HCEC 1CT (cell line): ENCODE measurements at places on chromosomes 5 and 9.

- DNase-seq: no peak
Measured at GRCh38 chr5:14123974-14124482, 19.1 kb upstream of the TRIO start.

DNA sequence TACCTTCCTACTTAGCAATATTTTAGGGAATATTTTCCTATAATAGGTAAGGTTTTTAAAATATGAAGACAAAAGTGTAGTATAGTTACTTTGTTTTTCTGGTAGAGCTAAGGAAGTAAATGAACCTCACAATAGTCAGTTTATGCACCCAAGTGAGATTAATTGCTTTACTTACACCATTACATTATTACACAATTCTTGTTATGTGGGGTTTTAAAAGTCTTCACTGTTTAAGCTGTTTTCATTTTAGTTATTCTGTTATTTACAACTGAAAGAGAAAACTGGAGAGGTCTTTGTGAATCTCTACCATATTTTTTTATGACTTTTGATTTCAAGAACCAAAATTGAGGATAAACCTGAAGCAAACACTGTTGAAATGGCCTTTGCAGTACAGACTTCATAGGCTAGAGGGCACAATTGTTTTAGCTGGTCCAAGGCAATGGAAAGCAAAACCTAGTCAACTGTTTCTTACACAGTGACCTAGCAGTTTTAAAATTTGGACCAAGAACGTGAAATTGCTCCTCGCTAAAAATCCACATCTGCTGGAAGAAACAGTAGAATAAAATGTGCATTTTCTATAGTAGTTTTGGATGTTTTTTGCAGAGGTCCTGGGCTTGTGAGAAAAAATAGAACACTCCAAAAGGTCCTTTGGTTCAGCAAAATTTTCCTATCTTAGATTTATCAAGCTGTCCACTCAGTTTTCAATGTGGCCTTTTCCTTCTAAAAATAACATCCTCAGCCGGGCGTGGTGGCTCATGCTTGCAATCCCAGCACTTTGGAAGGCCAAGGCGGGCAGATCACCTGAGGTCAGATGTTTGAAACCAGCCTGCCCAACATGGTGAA lies 66.4 kb upstream of the FER start:
- DNase-seq: peak; percentile 77

DNA sequence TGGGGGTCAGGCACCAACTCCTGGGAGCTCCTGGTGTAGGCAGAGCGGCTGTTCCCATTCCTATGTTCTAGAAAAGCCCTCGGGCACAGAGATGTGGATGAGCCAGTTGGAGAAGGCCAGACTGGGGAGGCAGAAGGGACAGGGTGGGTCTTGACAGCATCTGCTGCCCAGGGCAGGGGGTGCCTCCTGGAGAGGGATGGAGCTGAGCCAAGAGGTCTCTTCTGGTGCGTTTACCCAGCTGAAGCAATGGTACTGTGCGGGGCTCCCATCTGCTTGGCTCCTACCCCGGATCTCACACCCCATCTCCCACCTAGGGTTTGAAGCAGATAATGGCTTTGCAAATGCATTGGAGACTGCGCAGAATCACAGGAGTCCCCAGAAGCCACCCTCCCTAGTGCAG lies 41.3 kb downstream of the SHB start:
- no peak for DNase-seq

GRCh38 chr9:113570749-113571711 lies 107.5 kb downstream of the RGS3 start:
- DNase-seq: peak; percentile 34

GRCh38 chr9:19409401-19410194 lies 789 bp downstream of the ACER2 start:
- DNase-seq: no peak

DNA sequence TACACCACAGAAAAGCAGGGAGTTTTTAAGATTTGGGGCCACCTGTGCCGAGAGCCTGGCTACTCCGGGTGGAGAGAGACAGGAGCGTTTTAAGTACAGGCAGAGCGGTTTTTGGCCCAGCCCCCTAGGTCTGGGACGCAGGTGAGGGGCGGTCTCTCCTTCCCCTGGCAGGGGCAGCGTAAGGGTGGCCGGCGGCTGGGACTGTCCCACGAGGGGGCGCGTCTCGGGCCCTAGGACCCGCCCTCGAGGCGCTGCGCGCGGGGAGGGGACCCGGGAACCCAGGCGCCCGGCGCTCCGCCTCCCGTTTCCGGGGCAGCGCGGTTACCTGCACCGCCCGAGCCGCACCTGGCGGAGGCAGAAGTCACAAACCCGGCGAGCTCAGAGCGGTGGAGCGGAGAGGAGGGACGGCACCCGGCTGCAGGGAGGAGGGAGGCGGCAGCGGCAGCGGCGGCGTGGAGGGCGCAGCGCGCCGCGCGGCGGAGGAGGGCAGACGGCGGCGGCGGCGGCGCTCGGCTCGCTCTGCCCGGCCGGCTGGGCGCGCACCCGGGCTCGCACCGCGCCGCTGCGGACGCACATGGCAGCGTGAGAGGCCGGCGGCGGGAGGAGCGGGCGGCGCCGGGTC lies at the start of gene WWC1:
TSS of gene WWC1 (plus strand) at position 304 of the 622 bp plus-strand sequence. CDS start 508 bp downstream, outside the sequence.
- DNase-seq: no peak

DNA sequence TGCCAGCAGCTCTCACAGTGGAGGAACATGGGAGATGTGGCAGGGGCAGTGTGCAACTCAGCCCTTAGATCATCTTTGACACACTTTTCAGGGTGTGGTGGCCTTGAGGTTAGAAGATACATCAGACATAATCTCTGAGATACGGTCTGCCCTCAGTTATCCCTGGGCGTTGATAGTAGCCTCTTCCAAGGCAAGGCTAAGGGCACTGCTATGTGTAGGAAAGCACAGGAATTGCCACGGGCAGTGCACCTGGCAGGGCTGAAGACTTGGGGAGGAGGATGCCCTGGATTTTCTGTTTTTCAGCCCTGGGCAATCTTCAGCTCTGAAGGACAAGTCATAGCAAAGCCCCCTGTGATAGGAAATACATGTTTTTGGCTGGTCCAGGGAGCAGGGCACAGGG lies 206.7 kb downstream of the GOLPH3 start:
- DNase-seq: no peak

- no peak for DNase-seq
Measured at GRCh38 chr5:11415751-11416150, 488.5 kb downstream of the CTNND2 start.

DNA sequence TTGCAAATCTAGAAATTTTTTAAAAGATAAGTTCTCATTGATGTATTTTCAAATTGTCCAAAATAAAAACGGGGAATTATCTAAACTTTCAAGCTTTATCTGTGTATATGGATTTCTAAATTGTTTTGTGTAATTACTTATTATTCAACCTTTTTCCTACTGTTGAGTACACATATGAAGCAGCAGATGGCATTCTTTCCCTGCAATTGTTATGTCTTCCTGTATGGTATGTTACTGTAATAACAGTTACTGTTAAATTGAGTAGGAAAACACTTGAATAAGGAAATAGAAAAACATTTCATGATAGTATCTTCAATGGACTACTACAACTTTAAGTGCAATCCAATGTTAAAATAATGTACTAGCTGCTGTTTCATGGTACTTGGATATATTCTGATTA lies 124.8 kb downstream of the RANBP17 start:
- DNase-seq: no peak

- DNase-seq: no peak
Measured at GRCh38 chr9:20476912-20477521, 145.3 kb downstream of the MLLT3 start.

- DNase-seq: no peak
Measured at GRCh38 chr5:59149271-59149670, 566.4 kb downstream of the RAB3C start.

DNA sequence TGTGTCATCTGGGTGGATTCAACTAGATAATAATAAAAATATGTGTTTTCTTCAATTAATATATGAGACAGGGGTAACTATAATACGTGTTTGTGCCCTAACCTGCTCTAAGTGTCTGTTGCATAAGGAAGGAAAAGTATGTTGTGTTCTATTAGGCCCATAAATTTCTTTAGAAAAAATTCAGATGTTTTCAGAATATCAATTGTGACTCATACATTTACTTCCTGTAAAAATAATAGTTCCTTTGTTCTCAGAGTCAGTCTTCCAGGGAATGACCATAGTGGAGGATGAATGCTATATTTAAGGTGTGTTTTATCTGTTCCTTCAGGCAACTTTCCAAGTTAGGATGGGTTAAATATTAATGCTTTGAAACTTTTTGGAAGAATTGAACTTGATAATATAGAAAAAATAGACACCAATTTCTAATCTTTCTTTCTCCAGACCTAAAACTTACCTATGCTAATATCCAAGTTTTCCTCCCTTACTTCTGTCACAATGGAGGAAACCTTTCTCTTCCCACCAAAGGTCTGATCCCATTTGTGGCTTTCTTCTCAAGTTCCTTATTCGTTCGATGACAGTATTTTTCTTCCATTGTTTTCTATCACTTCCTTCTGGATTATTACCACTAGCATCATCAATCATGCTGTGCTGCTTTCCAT lies 49.9 kb downstream of the ISL1 start:
- no peak for DNase-seq

DNA sequence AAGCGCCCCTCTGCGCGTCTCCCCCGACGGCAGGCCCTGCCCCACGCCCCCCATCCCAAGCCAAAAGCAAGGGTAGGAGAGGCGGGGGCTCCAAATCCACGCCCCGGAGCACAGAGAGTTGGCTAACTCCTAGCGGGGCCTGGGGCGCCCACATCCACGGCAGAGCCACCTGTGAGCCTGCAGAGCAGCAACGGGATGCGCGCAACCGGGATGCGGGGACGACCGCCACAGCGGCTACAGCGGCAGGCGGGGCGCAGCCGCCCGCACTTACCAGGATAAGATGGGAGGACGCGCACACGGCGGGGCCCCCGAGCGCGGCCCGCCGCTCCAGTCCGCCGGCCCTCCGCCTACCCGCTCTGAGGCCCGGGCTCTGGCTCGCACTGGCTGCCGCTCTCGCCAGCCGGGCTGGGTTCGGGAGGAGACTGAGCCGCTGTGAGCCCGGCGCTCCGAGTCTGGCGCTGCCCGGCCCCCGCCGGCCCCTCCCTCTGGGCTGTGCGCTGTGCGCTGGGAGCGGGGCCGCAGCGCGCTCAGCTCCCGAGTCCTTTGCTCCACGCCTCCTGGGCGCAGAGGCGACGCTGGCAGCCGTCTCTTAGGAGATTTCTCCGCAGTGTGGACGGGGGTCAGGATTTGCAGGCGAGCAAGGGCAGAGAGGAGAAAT lies at the start of gene SLC24A2:
TSS of gene SLC24A2 (minus strand) at position 424 of the 658 bp plus-strand sequence.
- DNase-seq: no peak

- no peak for DNase-seq
Measured at GRCh38 chr5:589588-589987, 22.6 kb upstream of the CEP72 start.

- DNase-seq: no peak
Measured at GRCh38 chr5:135486131-135487036, 34.2 kb upstream of the TIFAB start.

- DNase-seq: peak; percentile 32
Measured at GRCh38 chr9:2787065-2787464, 56.8 kb downstream of the PUM3 start.

DNA sequence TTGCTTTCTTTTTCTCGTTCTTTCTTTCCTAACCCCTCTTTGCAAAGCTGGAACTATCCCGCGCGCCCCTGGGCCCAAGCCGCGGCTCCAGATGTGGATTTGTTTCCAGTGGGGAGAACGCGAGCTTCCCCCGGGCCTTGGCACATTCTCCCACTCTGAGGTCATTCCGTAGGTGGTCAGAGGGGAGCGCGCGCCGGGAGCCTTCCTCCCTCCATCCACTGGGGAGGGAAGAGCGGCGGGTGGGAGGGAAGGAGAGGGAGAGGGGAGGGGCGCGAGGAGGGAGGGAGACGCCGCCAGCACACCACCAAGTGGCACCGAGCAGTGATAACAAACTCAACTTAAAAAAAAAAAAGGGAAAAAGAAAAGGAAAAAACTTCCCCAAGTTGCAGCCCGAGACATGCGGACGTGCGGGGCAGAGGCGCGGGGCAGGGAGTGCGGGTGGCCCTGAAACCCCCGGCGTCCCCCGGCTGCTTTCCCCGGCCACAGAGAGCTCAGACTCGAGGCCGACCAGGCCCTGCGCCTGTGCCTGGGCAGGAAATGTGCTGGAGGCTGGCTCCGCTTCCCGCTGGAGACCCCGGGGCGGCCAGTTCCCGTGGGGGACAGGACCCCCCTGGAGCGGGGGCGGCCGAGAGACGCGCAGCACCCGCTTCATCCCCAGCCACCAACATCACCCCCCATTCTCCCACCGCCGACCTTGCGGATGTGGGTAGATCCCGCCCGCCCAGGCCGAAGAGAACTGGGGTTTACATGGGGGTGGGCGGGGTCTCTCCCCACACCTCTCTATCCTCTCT lies 3.1 kb downstream of the IER5L start:
- DNase-seq: peak; percentile 89

GRCh38 chr9:134325096-134325812 lies 1.0 kb upstream of the RXRA start:
- DNase-seq: peak; percentile 29

DNA sequence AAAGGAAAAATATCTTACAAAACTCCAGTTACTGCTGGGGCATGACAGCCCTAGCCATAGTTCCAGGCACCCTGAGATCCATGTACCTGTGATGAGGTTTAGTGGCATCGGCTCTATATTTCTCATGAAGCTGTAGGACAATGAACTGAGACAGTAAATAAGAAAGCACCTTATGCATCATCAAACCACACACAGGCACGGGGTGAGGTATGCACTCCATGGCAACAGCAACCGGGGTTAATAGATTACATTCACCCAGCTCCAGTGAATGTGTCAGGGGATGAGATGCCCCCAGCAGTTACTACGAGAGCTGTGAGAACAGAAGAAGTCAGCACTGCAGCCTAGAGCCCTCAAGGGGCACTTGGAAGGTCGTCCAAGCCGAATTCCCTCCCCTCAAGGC lies 162.0 kb upstream of the S1PR3 start:
- DNase-seq: no peak

- DNase-seq: no peak
Measured at GRCh38 chr9:4891674-4892073, 93.4 kb upstream of the JAK2 start.

DNA sequence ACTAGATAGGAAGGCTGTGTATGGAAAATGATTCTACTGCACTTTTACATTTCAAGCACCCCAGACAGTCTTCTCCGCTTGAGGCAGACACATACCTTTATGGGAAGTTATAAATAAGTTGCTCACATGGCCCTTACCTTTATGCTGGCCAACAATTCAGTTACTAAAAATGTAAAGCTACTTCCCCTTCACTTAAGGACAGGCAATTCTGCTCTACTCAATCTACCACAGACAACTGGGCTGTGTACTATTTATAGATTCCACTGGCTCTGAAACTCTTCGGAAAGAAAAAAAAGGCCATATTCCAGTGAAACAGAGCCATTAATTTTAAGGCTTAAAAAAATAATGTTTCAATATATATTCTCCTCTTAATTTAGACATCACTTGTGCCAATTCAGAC lies 59.4 kb downstream of the ELAVL2 start:
- DNase-seq: no peak

DNA sequence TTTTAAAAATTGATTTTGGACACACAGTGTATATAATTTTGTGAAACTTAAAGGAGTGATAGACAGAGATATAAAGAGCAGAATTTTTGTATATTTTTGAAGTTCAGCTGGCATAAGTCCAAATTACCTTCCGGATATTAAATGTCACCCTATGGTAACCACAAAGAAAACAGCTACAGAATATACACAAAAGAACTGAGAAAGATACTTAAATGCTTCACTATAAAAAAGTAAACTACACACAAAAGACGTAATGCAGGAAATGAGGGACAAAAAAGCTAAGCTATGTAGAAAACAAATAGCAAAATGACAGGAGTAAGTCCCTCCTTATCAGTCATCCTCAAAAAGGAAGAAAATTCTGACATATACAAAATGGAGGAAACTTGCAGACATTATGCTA lies 29.4 kb downstream of the HACD4 start:
- DNase-seq: no peak
